Cortex of kidney (tissue), 1 donor: ENCODE measurements at places on chromosomes 6 and 20.

- DNase-seq: no peak
These were observed 388.4 kb downstream of the BTBD3 start for GRCh38 chr20:12306107-12306506.

- DNase-seq: no peak
These were observed 65.7 kb upstream of the PTGIS start for GRCh38 chr20:49633643-49634042.

DNA sequence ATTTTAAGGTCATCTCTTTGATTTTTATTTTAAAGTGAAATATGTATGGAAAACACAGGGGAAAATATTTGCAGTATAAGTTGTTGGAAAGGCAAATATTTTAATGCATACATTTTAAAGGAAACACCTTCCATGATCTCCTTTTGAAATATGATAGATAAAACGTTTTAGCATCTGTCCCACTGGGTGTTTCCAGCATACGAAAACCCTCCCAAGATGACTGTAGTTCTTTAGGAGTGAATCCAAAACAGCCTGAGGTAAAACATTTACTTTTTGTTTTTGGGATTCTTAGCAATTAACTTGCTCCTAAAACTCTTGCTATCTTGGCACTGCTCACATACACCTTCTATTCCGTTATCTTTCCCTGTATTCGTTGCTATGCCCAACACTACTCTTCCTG is 210.0 kb downstream of the EPHA7 start:
- DNase-seq: no peak

DNA sequence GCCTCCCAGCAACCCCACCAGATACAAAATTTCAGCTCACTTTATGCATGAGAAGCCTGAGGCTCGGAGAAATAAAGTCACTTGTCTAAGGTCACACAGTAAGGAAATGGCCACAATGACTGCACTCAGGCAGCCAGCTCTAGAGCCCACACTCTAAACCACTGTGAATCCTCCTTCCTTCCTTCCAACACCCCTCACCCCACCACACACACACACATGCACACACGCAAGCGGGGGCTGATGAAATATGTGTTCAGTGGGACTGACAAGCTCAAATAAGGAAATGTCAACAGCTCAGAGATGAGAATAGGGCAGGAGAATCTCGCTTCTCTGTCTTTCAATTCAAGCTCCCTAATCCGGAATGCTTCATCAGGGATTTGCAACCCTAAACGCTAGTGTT is 6.0 kb upstream of the BPIFA1 start:
- no peak for DNase-seq

DNA sequence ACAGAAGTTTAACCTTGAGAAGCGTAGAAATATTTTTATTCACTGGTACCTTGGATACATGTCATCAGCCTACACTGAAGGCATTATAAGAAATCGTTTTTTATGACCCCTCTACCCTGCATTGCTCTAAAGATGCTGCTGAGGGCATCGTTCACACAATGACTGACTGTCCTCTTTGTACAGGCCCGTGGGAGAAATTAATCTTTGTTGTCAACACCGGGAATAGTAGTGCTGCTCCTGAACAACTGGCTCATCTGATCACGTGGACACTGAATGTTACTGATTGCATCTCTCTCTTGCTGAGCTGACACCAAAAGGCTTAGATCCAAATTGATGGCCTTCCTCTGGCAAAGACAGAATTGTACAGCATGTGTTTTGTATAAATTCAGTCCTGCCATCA is 157.1 kb upstream of the SMLR1 start:
- DNase-seq: no peak

- DNase-seq: no peak
These were observed 217.4 kb upstream of the SLC35B3 start for GRCh38 chr6:8652710-8653109.

GRCh38 chr6:149235130-149235561 is 82.4 kb upstream of the TAB2 start:
- no peak for DNase-seq

GRCh38 chr6:159168536-159169192 is 536 bp upstream of the FNDC1 start:
- DNase-seq: no peak

DNA sequence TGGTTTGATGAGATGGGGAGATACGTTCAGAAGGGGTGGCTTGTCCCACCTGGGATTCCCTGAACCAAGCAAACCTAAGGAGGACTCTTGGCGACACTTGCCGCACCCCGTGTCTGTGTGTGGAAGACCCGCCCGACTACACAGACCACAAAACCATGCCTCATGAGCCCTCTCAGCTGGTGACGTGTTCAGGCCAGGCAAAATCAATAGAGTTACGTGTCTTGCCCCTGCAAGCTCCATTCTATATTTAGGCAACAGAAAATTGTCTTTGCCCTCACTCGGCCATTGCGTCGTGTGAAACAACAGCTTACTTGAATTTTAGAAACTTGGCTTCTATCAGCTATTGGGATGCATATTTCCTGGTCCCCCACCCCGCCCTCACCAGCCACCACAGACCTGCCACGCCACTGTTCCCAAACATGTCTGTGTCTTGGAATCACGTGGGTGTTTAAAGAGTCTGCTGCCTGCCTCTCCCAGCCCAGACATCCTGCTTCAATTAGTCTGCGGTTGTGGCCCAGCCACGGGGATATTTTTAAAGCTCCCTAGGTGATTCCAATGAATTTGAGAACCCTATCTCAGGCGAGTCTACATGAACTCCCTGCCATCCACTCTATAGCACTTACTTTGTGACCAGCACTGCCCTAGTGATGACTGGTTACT is 279.2 kb upstream of the EXOC2 start:
- no peak for DNase-seq

- no peak for DNase-seq
These were observed 48.3 kb downstream of the PROKR2 start for GRCh38 chr20:5268449-5268848.
